ENCODE measurements at places on chromosomes 6 and 20.

DNA sequence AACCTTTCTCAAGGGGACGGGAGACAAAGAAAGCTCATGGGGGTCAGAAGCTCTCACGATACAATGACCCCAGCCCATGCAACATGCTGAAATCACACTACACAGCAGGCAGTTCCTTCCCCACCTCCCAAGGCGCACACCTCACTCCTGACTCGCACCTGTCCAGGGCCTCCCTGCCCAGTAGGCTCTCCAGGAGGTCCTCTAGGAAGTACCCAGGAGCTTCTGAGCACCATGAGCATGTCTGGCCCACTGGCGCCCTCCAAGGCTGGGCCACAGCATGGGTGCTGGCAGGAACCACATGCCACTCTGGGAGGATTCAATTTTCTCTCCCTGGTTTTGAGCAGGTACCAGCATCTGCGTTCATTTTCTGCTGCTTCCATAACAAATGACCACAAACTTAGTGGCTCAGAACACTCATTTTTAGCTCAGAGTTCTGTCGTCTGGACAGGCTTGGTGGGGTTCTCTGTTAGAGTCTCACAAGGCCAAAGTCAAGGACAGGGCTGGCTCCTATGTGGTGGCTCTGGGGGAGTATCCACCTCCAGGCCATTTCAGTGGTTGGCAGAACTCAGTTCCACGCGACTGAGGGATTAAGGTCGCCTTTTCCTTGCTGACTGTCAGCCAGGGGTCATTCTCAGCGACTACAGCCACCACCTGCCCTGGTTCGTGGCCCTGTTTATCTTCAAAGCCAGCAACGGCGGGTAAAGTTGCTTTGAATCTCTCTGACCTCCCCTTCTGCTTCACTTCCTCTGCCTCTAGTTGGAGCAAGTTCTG lies 32.7 kb downstream of the ACSS1 start:
- DNase-seq, result no peak

DNA sequence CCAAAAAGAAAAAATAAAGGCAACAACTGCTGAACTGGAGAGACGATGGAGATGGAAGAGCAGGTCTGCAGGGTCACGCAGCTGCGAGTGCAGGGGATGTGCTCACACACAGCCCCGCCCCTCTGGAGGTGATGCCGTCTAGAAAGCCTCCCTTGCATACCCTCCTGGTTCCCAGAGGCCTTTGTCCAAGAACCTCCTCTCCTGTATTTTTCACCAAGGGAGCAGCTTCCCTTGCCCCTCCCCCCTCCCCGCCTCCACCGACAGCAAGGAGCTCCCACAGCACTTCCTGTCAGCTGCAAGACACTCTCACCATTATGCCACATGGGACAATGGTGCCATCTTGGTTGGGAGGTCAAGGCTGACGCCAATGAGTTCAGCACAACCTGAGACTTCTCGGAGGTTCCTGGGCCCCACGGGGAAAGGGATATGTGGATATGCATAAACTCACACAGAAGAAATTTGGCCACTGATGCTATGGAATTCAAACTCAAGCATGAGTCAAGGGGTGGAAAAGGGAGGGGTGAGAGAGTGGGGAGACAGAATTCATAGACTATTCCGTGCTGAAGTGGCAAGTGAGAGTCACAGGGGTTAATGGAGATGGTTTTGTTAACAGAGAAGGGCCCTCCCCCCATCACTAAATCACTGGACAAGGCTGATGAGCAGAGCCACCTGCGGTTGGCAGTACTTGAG lies 132.9 kb downstream of the SCML4 start:
- no peak for DNase-seq

GRCh38 chr20:51419646-51420045 lies 122.9 kb downstream of the NFATC2 start:
- no peak for DNase-seq

DNA sequence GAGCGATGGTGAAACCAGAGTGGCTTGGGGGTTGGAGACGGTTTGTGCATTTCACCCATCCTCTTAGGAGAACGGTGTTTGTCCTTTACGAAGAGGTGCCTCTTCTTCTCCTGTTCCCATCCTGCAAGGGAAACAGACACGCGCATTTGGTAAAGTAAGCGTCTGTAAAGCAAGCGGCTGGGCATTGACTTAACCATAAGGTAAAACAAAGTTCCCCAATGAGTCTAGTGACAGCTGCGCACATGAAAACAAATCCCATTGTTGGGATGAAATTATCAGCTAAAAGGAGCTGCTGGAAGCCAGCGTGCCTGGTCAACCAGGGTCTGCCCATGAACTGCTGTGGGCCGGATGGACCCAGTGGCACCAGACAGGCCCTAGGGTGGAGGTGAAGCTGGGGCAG lies 5.8 kb downstream of the BHLHE23 start:
- DNase-seq, result no peak

DNA sequence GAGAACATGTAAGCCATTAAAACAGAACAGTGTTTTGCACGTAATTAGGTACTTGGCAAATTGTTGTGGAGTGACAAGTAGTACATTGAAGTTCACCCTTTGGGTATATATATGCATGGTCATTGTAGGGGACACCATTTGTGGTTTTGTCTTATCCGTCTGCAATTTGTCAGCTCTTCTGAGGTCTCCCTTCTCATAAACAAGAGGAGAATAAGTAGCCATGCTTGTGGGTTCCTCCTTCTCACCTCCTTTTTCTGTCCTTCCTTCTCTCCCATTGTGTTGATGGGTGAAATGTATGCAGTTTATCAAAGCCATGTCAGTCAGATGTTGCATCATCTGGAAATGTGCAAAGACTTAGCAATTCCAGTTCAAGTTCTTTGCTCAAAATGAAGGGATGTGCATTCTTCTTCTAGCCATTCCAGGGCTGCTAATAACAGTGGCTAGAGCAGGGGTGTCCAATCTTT lies 70.9 kb downstream of the QKI start:
- no peak for DNase-seq

Measured in CD14-positive monocyte (primary cell).